Sigmoid colon (tissue), 7 donors: ENCODE measurements at places on chromosomes 3 and 15. TPM values are rescaled to one million over a fixed set of nuclear protein-coding genes. Genes with fewer than 3 reads are reported as not detected.

DNA sequence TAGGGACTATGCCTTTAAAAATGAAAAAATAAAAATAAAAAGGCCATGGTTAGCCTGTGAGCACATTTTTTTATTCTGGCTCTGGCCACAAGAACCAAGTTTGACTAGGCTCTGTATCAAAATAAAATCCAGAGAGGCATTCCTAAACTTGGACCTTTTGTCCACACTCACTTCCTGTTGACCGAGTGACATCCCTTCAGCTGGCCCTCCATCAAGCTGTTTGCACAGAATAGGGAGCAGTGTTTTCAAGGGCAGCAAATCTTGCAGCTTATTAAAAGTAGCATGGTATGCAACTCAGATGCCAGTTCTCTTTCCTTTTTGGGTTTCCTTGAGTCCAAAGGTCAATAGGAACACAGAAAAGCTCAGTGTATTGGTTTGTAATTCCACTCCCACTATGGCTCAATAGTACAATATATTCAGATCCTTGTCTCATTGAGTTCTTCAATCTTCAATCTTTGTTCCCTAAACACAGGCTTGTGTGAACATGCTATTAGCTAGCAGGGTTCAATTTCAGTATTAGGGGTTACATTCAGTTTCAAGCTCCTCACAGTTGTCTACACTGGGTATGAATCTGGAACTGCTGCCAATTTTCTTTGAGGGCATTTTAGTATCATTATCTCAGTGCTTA is 244.5 kb downstream of the RBMS3 start:
- H3K27ac ChIP-seq, result peak overlapping the region; percentile 57
- peak; percentile 90 for DNase-seq
- H3K4me1 ChIP-seq, result no peaks in the 10 kb centered on the region
- H3K27me3 ChIP-seq, result no peaks in the 10 kb centered on the region
- H3K36me3 ChIP-seq, result no peaks in the 10 kb centered on the region

- no peaks in the 10 kb centered on the region for H3K36me3 ChIP-seq
- H3K4me3 ChIP-seq, result no peak overlapping the region
- H3K4me1 ChIP-seq, result no peaks in the 10 kb centered on the region
- H3K27me3 ChIP-seq, result no peaks in the 10 kb centered on the region
- DNase-seq, result no peak
- H3K27ac ChIP-seq, result no peak overlapping the region
These were observed 45.3 kb upstream of the PPP4R2 start for GRCh38 chr3:72951259-72951722.

RGMA gene
- 29.9 TPM for total RNA-seq

GRCh38 chr3:50124800-50125178 is 30.3 kb upstream of the SEMA3F start:
- no peaks in the 10 kb centered on the region for H3K4me1 ChIP-seq
- H3K27me3 ChIP-seq, result no peaks in the 10 kb centered on the region

DNA sequence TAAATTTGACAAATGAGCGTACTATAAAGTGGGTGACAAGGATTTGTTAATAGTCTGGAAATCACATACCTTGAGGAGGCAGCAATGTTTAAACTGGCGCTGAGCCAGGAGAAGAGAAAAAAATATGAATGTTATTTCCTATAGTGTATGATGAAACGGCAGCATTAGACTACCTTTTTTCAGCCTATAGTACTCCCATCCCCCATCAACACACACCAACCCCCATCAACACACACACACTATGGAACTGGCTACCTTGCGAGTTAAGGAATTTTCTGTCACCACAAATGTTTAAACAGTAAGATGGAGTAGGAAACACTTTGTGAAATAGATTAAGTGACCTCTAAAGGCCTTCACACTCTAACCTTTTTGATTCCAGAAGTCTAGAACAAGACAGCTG is 46.8 kb upstream of the ZCWPW2 start:
- no peak for DNase-seq
- no peaks in the 10 kb centered on the region for H3K4me1 ChIP-seq
- no peak overlapping the region for H3K4me3 ChIP-seq

KLF15 gene
- 21.9 TPM for total RNA-seq

CYP1A2 gene
- not detected for total RNA-seq

GRCh38 chr3:187406927-187407326 is 38.7 kb downstream of the RTP4 start:
- peaks cover 21% of the 10 kb centered on the region for H3K4me1 ChIP-seq
- no peaks in the 10 kb centered on the region for H3K36me3 ChIP-seq
- no peak for DNase-seq
- H3K4me3 ChIP-seq, result no peak overlapping the region

GRCh38 chr15:54571576-54571975 is 593.3 kb downstream of the UNC13C start:
- no peak overlapping the region for H3K27ac ChIP-seq
- no peaks in the 10 kb centered on the region for H3K36me3 ChIP-seq
- no peaks in the 10 kb centered on the region for H3K4me1 ChIP-seq
- no peak for DNase-seq

BCL2A1 gene
- not detected for total RNA-seq

GRCh38 chr3:157042226-157042625 is 117.7 kb downstream of the CCNL1 start:
- H3K4me3 ChIP-seq, result no peak overlapping the region
- peaks cover 17% of the 10 kb centered on the region for H3K4me1 ChIP-seq
- peak overlapping the region; percentile 82 for H3K27ac ChIP-seq
- no peak for DNase-seq

PTX3 gene
- 10.7 TPM for total RNA-seq

DNA sequence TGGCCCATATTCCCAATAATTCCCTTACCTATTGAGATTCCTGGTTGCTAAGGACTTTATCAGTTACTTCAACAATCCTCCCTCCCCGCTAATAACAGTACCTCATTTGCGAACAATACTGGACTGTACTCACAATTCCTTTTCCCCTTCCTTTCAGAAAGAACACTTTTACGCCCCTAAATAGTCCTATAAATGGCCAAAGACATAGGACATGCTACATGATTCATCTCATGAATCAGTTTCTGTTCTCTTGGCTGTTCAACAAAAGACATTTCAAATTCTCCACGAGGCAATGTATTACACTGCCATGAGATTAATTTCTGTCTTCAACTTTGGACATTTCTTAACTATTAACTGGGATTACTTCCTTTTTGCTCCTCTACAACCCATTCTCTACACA is 264.4 kb downstream of the TIGIT start:
- H3K4me3 ChIP-seq, result no peak overlapping the region
- DNase-seq, result no peak
- H3K4me1 ChIP-seq, result no peaks in the 10 kb centered on the region
- no peaks in the 10 kb centered on the region for H3K27me3 ChIP-seq

- H3K4me3 ChIP-seq, result peak overlapping the region; percentile 99
- H3K27ac ChIP-seq, result peak overlapping the region; percentile 98
- H3K4me1 ChIP-seq, result peaks cover 27% of the 10 kb centered on the region
- no peaks in the 10 kb centered on the region for H3K27me3 ChIP-seq
- DNase-seq, result no peak
These were observed 1.3 kb downstream of the ADAM10 start for GRCh38 chr15:58748040-58748851.

DNA sequence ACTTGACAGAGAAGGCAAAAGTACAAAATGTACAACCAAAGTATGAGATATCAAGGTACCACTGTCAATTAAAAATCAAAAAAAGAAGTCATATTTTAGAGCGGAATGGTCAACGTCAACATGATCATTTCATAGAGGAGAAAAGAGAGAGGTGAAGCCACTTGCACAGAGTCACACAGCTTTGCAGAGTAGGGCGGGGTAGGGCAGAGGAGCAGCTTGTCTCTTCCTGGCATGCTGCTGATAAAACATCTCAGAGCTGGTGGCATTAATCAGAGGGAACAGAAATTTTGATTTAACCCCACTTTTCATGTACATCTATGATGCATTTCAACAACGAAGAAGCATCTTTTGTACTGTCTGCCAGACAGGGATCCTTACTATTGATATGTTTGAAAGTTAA is 5.2 kb upstream of the IGF1R start:
- no peaks in the 10 kb centered on the region for H3K4me1 ChIP-seq
- no peak for DNase-seq
- H3K4me3 ChIP-seq, result no peak overlapping the region
- H3K27me3 ChIP-seq, result no peaks in the 10 kb centered on the region

NSUN3 gene
- total RNA-seq, result 7.3 TPM

DNA sequence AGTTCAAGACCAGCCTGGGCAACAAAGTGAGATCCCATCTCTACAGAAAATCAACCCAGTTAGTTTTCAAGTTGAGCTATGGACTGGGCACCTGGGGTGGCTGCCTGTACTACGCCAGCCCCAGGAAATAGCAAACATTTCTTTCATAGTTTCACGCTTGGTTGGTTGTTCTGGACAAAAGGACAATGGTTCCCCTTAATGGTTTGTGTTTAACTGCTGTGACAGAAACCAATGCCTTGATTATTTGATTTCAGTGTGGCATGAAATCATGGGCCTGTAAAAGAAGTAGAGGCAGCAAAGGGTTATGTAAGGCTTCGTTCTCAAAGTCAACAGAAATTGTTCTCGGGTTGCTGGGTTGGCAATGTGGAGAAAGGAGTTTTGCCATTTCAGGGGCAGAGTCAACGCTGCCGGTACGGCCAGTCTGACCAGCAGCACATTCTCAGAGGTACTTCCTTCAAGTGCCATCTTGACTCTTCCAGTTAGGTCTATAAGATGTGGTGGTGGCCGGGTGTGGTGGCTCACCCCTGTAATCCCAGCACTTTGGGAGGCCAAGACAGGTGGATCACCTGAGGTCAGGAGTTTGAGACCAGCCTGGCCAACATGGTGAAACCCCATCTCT is 12.7 kb downstream of the LCMT2 start:
- no peak for DNase-seq
- no peak overlapping the region for H3K27ac ChIP-seq
- no peaks in the 10 kb centered on the region for H3K27me3 ChIP-seq
- no peaks in the 10 kb centered on the region for H3K36me3 ChIP-seq
- H3K4me1 ChIP-seq, result no peaks in the 10 kb centered on the region

DNA sequence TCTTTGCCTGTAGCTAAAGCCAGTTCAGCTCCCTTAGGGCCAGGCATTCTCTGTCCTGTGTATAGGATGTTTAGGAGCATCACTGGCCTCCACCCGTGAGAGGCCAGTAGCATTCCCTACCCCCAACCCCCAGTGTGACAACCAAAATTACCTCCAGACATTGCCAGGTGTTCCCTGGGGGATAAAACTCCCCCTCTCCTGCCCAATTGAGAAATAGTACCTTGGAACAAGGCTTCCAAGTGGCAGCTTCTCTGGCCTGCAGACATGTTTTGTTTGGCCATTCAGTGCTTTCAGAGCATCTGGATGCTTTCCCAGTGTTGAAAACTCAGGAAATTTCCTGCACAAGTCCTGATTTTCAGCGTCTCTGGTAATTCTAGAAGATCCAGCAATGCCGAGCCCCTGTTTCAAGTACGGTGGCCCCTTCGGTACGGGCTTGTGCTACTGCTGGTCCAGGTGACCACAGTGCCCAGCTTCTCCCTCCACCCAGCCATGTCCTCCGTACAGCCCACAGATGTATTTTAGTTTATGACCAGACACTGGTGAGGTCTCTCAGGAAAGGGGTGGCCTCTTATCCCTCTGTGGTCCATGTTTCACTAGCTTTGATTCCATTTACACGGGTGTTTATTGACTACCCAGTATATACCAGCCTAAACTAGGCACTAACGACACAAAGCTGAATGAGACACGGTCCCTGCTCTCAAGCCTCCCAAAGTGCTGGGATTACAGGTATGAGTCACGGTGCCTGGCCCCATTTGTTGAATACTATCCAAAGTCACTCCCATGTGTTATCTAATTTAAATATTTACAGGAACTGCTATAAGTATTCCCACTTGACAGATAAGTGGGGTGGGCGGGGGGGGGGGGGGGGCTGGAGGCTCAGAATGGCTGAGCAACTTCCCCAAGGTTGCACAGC is 125.4 kb upstream of the RAD18 start:
- H3K4me1 ChIP-seq, result no peaks in the 10 kb centered on the region
- H3K27me3 ChIP-seq, result no peaks in the 10 kb centered on the region
- no peaks in the 10 kb centered on the region for H3K36me3 ChIP-seq
- H3K4me3 ChIP-seq, result no peak overlapping the region
- no peak for DNase-seq

GRCh38 chr3:46467562-46467961 is 2.9 kb upstream of the LTF start:
- H3K27me3 ChIP-seq, result peaks cover 28% of the 10 kb centered on the region

SOX14 gene
- total RNA-seq, result not detected

SNTN gene
- not detected for total RNA-seq

GRCh38 chr3:16927485-16927884 is 42.7 kb downstream of the PLCL2 start:
- no peak overlapping the region for H3K4me3 ChIP-seq
- no peaks in the 10 kb centered on the region for H3K36me3 ChIP-seq

DNA sequence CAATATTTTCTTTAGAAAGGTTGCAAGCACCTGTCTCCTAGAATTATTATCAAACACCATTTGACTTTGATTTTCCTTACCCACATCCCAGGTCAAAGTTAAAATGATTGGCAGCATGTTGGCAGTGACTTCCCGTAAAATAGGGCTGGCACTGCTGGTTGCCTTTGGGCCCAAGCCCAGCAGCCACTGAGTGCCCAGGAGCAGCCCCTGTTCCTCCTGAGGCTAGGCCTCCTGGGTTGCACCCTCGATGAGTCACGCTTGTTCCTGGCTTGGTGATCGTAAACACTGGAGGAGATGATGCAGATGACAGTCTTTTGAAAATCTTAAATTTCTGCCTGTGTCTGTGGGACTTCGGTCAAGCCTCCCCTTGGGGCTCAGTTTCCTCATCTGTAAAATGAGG is 290.0 kb downstream of the TLE3 start:
- no peaks in the 10 kb centered on the region for H3K4me1 ChIP-seq
- H3K4me3 ChIP-seq, result no peak overlapping the region
- H3K27me3 ChIP-seq, result no peaks in the 10 kb centered on the region
- H3K36me3 ChIP-seq, result no peaks in the 10 kb centered on the region
- DNase-seq, result no peak

- no peaks in the 10 kb centered on the region for H3K36me3 ChIP-seq
- no peaks in the 10 kb centered on the region for H3K27me3 ChIP-seq
- H3K27ac ChIP-seq, result no peak overlapping the region
- DNase-seq, result peak; percentile 67
These were observed 34.7 kb downstream of the ZNF710 start for GRCh38 chr15:90035840-90036230.

DNA sequence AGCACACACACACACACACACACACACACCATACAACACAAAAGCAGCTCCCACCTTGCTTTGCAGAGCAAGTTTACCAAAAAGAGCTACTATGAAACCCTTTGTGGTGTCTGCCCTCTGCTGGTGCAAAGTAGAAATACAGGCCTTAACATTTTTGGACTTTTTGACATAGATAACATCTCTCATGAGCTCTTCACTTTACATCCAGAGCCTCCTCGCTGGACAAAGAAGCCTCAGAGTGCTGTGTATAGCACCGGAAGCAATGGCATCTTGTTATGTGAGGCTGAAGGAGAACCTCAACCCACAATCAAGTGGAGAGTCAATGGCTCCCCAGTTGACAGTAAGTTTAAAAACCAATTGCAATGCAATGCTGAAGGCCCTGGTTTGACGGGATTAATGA is 157.9 kb downstream of the CHL1 start:
- no peak for DNase-seq
- H3K27me3 ChIP-seq, result no peaks in the 10 kb centered on the region
- H3K36me3 ChIP-seq, result no peaks in the 10 kb centered on the region
- no peak overlapping the region for H3K27ac ChIP-seq
- H3K4me1 ChIP-seq, result peaks cover 36% of the 10 kb centered on the region
- no peak overlapping the region for H3K4me3 ChIP-seq

GRCh38 chr3:111859061-111859973 is at the start of gene PHLDB2:
Gene PHLDB2, plus strand, starts transcription at chr3:111859265. Its CDS starts 24,813 bp downstream, at chr3:111884078.
- peaks cover 47% of the 10 kb centered on the region for H3K4me1 ChIP-seq
- no peaks in the 10 kb centered on the region for H3K27me3 ChIP-seq
- peak; percentile 91 for DNase-seq
- H3K27ac ChIP-seq, result peak within 1 kb of the TSS; percentile 99
- H3K4me3 ChIP-seq, result peak within 1 kb of the TSS; percentile 86

- H3K27ac ChIP-seq, result no peak overlapping the region
- H3K4me1 ChIP-seq, result peaks cover 9% of the 10 kb centered on the region
- no peak overlapping the region for H3K4me3 ChIP-seq
- H3K27me3 ChIP-seq, result no peaks in the 10 kb centered on the region
- no peak for DNase-seq
These were observed 399.6 kb downstream of the PTPRG start for GRCh38 chr3:61960976-61961375.

RUVBL1 gene
- 16.3 TPM for total RNA-seq
